ENCODE measurements at places on chromosomes 5 and 9.

GRCh38 chr5:112604732-112605630, 132.7 kb upstream of the APC start:
- no peak for DNase-seq

GRCh38 chr5:97553604-97554452, 370.8 kb upstream of the RIOK2 start:
- no peak for DNase-seq

DNA sequence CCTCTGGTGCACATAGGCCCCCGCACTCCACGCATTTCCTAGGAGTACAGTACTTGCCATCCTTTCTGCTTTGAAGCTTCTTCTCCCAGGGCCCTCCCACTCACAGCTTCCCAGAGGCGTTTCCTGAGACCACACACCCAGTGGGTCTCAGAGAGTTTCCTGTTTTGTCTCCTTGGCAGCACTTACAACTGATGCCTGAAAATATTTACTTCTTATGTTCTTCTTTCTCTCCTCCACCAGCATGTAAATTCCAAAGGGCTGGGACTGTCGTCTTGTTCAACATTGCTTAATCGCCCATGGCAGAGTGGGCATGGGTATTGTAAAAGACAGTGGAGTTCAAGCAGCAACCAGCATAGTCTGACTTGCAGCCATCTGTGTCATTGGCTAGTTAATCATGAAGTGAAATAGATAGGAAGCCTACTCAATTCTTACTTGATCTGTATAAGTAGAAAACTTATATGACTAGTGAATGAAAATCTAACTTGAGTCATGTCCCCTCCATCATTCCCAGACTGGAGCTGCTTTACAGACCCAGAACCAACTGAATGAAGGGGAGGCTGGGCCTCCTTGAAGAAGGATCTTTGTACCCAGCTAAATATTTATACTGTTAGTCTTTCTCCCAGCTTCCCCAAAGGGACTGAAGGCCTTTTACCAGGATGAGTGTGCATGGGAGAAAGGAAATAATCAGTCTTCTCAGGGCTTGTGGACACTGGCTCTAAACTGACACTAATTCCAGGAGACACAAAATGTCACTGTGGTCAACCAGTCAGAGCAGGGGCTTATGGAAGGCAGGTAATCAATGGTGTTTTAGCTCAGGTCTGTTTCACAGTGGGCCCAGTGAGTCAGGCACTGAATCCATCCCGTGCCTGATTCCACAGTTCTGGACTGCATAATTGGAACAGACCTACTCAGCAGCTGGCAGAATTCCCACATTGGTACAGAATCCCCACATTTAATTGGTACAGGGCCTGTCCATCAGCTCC, 116.4 kb downstream of the SV2C start:
- no peak for DNase-seq

- no peak for DNase-seq
Observed at GRCh38 chr5:22998362-22998761, 145.2 kb upstream of the CDH12 start.

DNA sequence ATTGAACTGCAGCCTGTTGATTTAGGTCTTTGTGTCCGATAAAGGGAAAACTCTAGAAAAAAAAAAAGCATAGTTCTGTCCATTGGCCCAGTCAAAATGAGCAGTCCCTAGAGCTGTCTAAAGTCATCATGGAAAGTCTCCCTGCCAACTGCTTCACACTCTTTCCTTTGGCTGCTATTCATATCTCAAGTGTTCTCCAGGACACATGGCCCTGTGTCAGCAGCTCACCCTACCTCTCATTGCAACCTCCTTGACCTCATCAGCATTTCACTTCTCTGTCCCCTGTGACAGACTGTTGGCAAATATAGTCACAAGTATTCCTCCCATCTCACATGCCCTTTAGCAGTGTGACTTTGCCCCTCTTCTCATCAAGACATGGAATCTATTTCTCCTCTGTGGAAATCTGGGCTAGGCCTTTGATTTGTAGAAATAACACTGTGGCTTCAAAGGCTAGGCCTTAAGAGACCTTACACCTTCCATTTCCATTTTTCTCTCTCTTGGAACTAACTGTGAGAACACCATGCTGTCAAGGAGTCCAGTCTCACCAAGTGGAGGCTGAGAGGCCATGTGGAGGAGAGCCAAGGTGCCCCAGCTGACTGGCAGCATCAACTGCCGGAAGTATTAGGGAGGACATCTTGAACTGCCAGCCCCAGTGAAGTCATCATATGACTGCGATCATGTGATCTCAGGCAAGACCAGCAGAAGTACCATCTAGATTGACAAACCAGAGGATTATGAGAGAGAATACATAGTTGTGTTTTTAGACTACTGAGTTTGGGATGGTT, 149.4 kb upstream of the TARS1 start:
- DNase-seq = no peak

- no peak for DNase-seq
Observed at GRCh38 chr5:77640589-77641396, 2.3 kb upstream of the OTP start.

DNA sequence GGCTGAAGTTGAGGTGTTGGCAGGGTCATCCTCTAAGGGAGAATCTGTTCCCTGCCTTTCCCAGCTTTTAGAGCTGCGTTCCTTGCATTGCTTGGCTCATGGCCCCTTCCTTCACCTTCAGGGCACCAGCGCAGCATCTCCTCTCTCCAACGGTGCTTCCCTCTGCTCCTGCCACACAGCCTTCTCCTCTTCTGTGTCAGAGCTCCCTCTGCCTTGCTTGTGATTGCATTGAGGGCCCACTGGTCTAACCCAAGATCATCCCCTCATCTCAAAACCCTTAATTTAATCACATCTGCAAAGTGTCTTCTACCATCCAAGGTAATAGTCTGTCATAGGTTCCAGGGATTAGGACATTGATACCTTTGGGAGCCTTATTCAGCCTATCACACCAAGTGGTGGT, 205.7 kb upstream of the TBCA start:
- DNase-seq = no peak

- no peak for DNase-seq
Observed at GRCh38 chr9:112507001-112507680, 20.5 kb downstream of the KIAA1958 start.

- DNase-seq = peak; percentile 46
Observed at GRCh38 chr9:137294091-137294680, 7.9 kb downstream of the NRARP start.

GRCh38 chr5:58924306-58924705, 341.4 kb downstream of the RAB3C start:
- DNase-seq = no peak

- DNase-seq = no peak
Observed at GRCh38 chr9:38018958-38019602, 49.9 kb downstream of the SHB start.

GRCh38 chr5:3009605-3010004, 258.1 kb upstream of the IRX2 start:
- no peak for DNase-seq

DNA sequence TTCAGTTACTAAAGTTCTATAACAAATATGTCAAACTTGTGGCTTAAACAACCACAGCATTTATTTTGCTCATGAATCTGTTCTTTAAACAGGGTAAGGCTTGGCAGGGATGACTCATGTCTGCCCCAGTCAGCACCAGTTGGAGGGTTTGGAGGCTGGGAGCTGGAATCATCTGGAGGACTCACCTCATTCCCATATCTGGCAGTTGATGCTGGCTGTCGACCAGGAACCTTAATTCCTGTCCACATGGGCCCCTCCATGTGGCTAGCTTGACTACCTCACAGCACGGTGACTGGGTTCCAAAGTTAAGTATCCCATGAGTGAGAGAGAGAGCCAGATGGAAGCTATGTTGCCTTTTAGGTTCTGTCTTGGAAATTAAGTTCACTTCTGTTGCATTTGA, 13.8 kb upstream of the CCL28 start:
- no peak for DNase-seq

DNA sequence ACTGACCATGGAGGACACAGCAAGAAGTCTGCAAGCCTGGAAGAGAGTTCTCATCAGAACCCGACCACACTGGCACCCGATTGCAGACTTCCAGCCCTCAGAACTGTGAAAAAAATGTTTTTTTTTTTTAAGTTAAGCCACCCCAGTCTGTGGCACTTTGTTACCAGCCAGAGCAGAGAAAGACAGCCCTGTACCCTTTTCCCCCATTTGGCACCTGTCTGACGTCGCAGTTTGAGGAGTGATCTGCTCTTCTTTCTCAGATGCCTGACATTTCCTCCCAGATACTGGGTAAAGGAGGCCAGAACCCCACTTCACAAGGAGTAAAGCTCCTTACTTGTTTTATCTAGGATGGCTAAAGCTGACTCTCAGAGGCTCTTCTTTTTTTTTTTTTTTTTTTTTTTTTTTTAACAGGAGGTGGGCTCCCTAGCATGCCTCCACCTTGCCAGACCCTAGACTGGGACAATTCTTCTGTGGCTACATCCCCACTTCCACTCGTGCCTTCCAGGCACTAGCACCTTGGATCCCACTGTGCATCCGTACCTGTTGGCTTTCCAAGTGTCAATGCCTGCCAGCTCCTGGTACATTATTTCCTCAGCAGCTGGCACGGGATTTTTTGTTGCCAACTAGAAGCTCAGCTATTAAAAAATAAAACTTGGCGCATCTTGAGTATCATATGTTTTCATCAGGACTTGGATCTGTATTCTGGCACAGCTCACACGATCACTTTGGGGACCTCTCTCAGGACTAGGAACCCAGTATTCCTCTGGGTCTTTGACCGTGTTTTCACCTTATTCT, 14.4 kb downstream of the CAMK4 start:
- DNase-seq = no peak

GRCh38 chr9:32867601-32868204, 84.4 kb downstream of the TMEM215 start:
- DNase-seq = no peak

DNA sequence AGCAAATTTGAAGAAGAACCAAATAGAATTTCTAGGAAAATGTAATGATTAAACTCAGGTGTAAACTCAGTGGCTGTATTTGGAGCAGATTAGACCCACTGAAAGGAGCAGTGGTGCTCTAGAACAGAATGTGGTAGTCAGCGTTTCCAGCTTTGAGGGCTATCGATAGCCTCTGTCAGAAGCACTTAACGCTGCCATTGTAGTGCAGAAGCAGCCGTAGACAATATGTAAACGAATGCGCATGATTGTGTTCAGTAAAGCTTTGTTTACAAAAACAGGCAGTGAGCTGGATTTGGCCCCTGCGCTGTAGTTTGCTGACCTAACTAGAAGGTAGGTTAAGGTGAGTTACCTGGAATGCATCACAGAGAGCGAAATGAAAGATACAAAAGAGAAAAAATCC, 72.0 kb downstream of the FAM78A start:
- DNase-seq = no peak

- DNase-seq = no peak
Observed at GRCh38 chr5:107580889-107581820, 89.6 kb downstream of the EFNA5 start.

DNA sequence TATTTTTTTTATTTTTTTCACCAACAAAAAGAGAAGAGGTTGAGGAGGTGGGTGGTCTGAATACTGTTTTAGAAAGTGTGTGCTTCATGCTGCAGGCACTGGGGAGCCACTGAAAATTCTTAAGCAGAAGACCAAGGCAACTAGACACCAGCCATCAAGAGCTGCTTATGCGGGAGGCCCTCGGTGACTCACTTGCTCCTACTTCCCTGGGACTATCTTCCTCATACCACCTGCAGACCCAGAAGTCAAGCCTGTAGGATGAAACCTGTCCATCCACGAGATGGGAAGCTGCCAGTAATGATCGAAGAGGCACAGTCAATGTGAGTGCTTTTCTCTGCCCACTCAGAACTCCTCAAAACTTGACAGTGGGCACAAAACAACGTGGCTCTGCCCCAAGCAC, 125.8 kb upstream of the SLC44A1 start:
- no peak for DNase-seq

DNA sequence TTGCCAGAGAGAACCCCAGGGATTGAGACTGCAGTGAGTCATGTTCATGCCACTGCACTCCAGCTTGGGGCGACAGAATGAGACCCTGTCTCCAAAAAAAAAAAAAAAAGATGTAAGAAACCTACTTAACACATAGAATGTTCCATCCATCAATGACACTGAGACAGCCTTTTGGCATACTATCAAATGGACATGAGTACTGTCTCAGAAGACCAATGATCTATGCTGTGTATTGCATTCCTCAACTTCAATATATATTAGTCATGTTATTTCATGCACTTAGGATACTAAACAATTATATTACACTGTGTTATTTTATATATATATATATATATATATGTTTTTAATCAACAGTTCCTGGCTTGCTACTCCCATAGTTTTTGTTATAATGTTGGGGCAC, 57.1 kb upstream of the ANKH start:
- DNase-seq = no peak

- DNase-seq = peak; percentile 70
Observed at GRCh38 chr5:102681403-102681983, 73.6 kb upstream of the PAM start.

DNA sequence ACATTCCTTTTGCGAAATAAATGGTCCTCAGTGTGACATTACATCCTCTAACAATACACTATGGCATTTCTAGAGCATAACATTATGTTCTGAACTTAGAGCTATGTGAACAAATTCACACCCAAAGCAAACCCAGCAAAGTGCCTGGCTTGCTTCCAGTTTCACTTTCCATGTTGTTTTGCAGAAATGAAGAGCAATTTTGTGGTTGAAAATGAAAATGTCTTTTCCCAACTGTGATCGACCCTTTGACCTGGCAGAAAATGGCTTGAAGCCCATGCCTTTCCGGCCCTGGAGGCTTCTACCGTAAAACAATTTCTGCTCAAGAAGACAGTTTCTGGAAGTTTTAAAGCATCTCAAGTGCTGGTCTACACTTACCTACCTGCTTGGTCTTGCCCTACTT, 344.7 kb upstream of the RGMB start:
- no peak for DNase-seq

DNA sequence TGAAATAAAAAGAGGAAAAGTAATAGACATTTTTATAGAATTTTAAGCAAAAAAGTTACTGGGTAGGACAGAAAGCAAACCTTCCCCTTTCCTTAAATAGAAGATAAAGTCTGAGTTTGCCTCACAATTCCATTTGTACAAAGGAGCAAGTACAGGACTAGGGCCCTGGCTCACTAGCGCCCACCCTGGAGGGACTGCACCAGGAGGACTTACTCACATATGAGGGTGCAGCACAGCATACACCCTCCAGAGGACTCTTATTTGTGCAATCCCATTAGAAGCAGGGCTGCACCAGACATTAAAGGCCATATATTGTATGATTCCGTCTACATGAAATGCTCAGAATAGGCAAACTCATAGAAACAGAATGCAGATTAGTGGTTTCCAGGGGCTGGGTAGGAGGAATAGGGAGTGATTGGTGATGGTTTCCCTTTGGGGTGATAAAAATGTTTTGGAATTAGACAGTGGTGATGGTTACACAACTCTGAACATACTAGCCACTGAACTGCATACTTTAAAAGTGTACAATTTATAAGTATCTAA, 4.5 kb downstream of the REEP5 start:
- DNase-seq = no peak
